ENCODE measurements at places on chromosomes 2 and 18.

GRCh38 chr18:76349067-76349715, 145.9 kb downstream of the ZNF516 start:
- H3K36me3 ChIP-seq: no peaks in the 10 kb centered on the region
- no peak overlapping the region for H3K27ac ChIP-seq
- no peaks in the 10 kb centered on the region for H3K27me3 ChIP-seq
- ATAC-seq: no peak
- no peak overlapping the region for H3K4me3 ChIP-seq

DNA sequence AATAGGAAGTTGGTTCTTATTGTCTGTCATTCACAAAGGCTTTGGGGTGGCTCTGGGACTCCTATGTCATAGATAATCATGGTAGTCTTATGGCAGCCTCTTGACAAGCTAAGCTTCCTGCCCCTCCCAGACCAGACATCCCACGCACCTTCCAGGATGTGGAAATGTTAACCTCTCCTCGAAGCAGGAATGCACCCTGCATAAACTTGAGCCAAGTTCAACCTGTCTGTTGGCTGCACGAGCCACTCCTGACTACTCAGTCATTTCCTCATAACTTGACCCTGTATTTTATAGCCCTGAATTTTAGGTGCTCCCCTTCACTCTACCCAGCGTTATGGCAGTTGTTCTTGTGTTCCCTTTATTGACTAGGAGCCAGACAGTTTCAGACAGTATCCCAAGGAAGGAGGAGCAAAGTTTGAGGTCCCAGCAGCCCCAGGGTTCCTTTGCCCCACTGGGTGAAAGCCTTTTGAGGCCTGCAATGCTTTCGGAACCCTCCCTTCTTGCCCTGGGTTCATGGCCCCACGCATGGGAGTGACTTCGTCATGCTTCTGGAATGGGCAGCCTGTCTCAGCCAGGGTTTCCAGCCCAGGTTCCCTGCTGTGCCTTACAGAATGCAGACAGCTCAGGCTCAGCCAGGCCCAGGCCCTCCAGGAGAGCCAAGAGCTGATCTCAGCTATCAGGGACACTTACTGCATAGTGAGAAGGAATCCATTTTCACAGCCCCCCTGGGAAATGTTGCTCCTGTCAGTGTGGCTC, 15.6 kb upstream of the INO80C start:
- H3K27ac ChIP-seq: peak overlapping the region; percentile 52
- ATAC-seq: peak; percentile 71
- H3K4me3 ChIP-seq: no peak overlapping the region
- H3K36me3 ChIP-seq: no peaks in the 10 kb centered on the region

DNA sequence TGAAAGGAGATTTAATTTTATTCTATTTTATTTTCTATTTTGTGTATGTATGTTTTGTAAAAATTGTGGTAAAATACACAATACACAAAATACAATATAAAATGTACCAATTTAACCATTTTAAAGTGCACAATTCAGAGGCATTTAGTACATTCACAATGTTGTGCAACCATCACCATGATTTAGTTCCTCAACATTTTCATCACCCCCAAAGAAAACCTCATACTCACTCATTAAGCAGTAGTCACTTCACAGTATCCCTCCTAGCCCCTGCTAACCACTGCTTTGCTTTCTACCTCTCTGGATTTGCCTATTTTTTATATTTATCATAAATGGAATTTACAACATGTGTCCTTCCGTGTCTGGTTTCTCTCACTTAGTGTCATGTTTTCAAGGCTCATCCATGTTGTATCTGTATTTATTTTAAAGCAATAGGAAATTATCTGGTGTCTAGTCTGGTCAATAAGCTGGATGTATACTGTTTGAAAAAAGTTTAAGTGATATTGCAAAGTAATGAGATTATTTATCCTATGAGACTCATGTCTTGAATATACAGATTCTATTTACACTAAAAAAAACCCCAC, 77.9 kb upstream of the GLS start:
- no peaks in the 10 kb centered on the region for H3K4me1 ChIP-seq
- H3K27me3 ChIP-seq: no peaks in the 10 kb centered on the region
- no peak overlapping the region for H3K4me3 ChIP-seq
- H3K27ac ChIP-seq: no peak overlapping the region
- no peak for ATAC-seq
- H3K36me3 ChIP-seq: no peaks in the 10 kb centered on the region

GRCh38 chr2:220041447-220041846, 414.0 kb downstream of the SLC4A3 start:
- peaks cover 3% of the 10 kb centered on the region for H3K27me3 ChIP-seq
- H3K36me3 ChIP-seq: no peaks in the 10 kb centered on the region
- no peak overlapping the region for H3K4me3 ChIP-seq

DNA sequence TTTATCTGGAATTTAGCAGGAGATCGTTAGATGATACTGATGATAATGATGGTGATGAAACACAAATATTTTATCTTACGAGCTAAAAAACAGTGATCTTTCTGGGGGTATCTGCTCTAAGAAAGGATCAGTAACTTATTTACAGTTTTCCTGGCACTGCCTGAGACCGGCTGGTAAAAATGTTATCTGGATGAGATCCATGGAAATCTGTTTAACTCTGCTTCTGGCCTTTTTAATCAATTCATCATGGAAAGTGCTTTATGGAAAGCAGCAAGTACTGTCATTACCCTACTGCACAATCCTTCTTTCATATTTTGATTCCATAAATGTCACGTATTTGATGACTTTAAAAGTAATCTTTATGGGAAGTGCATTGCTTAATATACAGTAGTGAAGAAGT, 612.7 kb upstream of the GCFC2 start:
- H3K4me3 ChIP-seq: no peak overlapping the region
- no peak for ATAC-seq
- no peaks in the 10 kb centered on the region for H3K4me1 ChIP-seq
- H3K27ac ChIP-seq: no peak overlapping the region

- peaks cover 67% of the 10 kb centered on the region for H3K36me3 ChIP-seq
- H3K27ac ChIP-seq: no peak overlapping the region
- no peaks in the 10 kb centered on the region for H3K27me3 ChIP-seq
- no peaks in the 10 kb centered on the region for H3K4me1 ChIP-seq
Observed at GRCh38 chr2:218255446-218255845, 5.4 kb upstream of the GPBAR1 start.

DNA sequence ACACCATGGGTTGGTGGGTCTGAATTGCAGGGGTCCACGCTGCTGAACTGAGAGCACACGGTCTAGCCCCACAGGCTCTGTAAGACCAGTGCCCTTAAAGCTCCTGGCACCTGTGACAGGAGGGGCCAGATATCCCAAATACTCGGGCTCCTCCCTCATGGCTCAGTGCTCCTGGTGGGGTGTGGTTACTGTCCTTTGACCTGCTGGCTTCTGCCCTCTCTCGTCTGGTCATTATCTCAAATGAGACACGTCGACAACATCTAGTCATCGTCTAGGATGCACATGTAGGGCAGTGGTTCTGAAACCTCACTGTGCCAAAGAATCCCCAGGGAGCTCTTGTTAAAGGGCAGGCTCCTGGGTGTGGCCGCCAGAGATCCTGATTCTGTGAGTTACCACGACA, 258.4 kb downstream of the LOXHD1 start:
- no peak overlapping the region for H3K27ac ChIP-seq
- no peaks in the 10 kb centered on the region for H3K36me3 ChIP-seq
- ATAC-seq: no peak
- no peaks in the 10 kb centered on the region for H3K27me3 ChIP-seq

DNA sequence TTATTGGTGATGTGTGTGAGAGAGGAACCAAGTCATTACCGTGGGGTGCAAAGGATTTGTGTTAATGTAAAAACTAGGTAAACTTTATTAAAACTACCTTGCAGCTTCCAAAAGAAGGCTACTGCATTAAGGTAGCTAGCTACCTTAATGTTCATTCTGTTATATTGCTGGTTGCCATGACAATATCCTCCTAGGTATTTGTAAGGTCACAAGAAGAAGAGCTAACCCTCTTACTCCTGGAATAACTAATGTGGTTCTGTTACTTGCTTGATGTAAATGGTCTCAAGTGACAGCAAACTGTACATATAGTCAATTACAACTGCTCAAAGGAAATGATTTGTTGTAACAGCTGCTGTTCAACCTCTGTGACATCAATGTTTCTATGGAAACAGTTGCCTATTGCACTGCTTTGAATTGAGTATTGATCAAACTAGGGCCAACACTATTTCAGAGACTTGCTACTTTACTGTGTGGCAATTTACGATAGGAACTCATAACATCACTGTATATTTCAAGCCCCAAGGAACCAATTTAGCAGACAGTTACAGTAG, 319.8 kb upstream of the HNRNPA3 start:
- ATAC-seq: no peak
- no peak overlapping the region for H3K4me3 ChIP-seq
- no peak overlapping the region for H3K27ac ChIP-seq
- H3K36me3 ChIP-seq: no peaks in the 10 kb centered on the region
- no peaks in the 10 kb centered on the region for H3K4me1 ChIP-seq

DNA sequence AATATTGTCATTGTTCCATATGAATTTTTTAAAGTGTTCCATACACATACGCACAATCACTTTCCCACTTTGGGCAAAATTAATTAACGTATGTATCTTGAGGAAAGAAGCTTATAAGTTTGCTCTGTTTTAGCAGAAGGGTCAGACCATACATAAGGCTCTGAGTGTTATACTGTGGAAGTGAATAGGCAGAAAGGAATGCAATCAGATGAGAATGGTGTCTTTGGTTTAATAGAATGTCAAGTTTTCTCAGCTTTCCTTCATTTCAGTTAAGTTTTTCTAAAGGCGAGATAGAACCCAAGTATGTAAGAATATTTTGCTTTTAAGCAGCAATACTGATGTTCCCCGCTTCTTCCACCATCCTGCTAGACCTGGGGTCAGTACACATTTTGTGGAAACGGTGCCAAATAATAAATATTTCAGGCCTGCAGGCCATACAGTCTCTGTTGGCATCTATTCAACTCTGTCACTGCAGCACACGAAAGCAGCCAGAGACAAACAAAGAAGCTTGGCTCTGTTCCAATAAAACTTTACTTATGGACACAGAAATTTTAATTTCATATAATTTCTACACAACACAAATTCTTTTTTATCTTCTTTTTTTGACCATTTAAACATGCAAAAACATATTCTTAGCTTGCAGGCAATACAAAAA, 100.6 kb downstream of the UPP2 start:
- no peak overlapping the region for H3K4me3 ChIP-seq
- H3K36me3 ChIP-seq: no peaks in the 10 kb centered on the region
- no peaks in the 10 kb centered on the region for H3K27me3 ChIP-seq
- H3K4me1 ChIP-seq: no peaks in the 10 kb centered on the region
- no peak for ATAC-seq

- H3K4me3 ChIP-seq: no peak overlapping the region
- H3K27ac ChIP-seq: no peak overlapping the region
- ATAC-seq: no peak
- H3K27me3 ChIP-seq: no peaks in the 10 kb centered on the region
- no peaks in the 10 kb centered on the region for H3K4me1 ChIP-seq
Observed at GRCh38 chr2:36770542-36771287, 74.2 kb downstream of the VIT start.
